ENCODE measurements at places on chromosomes 1 and 21. TPM values are rescaled to one million over a fixed set of nuclear protein-coding genes. Genes with fewer than 3 reads are reported as not detected.

Gene FCER1G
- 61.4 TPM for total RNA-seq

Gene RXRG
- total RNA-seq: 2.1 TPM

Gene ADGRB2
- total RNA-seq: 1.4 TPM

- no peak for DNase-seq
- no peaks in the 10 kb centered on the region for H3K4me1 ChIP-seq
- no peak within 1 kb of the TSS for H3K27ac ChIP-seq
- H3K27me3 ChIP-seq: no peaks in the 10 kb centered on the region
- no peak within 1 kb of the TSS for H3K4me3 ChIP-seq
Observed at GRCh38 chr1:26177182-26177684, at the start of gene CNKSR1. CNKSR1 (plus strand) TSS chr1:26177491; CDS start chr1:26177548, 57 bp downstream.

DNA sequence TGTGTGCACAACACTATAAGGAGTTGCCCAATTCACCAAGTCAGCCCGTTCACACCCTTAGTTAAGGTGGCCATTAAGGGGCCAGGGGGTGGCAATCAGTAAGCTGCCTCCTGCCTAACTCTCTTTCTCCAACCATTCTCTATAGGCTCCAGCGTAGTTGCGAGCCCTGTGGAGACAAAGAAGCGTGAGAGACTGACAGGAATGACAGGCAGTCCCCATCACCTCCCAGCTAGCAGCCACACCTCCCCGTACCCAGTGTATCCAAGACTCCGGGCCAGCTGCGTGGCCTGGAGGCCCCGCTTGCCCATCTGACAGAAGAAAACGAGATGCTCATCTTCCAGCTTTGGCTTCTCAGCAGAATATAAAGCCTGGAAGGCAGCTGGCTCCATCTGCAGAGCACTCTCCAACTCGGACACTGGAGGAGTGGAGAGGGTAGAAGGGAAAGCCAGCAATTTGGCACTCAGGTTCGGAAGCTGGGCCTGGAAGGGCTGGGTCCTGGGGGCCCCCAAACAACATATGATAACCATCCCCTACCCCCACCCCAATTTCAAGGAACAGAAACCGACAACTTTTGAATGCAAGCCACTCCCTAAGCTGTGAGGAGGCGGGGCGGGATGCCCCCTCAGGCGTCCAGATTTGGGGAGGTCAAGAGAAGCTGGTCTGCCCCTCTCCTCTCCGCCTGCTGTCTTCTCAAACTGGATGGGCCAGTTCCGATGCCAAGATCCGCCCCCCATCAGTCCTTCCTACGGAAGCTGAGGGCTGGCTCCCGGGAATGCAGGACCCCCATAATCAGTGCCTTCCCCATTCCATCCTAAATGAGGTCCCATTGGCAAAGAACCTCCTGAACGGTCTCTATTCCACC lies 872 bp downstream of the TSTD1 start:
- H3K36me3 ChIP-seq: peaks cover 36% of the 10 kb centered on the region
- no peak overlapping the region for H3K27ac ChIP-seq
- no peaks in the 10 kb centered on the region for H3K27me3 ChIP-seq
- H3K4me1 ChIP-seq: peaks cover 12% of the 10 kb centered on the region
- DNase-seq: no peak

- DNase-seq: no peak
- no peak overlapping the region for H3K4me3 ChIP-seq
- H3K4me1 ChIP-seq: no peaks in the 10 kb centered on the region
- H3K36me3 ChIP-seq: no peaks in the 10 kb centered on the region
- no peaks in the 10 kb centered on the region for H3K27me3 ChIP-seq
- no peak overlapping the region for H3K27ac ChIP-seq
Observed at GRCh38 chr1:207470927-207471326, 16.8 kb downstream of the CR2 start.

DNA sequence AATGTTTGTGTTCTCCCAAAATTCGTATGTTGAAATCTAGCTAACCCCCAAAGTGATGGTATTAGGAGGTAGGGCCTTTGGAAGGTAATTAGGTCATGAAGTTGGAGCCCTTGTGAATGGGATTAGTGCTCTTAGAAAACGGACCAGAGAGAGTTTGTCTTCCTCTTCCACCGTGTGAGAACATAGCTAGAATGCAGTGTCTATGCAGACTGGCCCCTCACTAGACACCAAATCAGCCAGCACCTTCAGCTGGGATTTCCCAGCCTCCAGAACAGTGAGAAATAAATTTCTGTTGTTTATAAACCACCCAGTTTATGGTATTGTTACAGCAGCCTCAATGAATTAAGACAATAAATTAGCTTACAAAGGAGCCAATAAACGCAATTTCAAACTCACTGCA lies 58.0 kb downstream of the KIAA0319L start:
- no peak for DNase-seq
- H3K27ac ChIP-seq: no peak overlapping the region
- H3K4me3 ChIP-seq: no peak overlapping the region
- H3K27me3 ChIP-seq: no peaks in the 10 kb centered on the region
- no peaks in the 10 kb centered on the region for H3K36me3 ChIP-seq

DNA sequence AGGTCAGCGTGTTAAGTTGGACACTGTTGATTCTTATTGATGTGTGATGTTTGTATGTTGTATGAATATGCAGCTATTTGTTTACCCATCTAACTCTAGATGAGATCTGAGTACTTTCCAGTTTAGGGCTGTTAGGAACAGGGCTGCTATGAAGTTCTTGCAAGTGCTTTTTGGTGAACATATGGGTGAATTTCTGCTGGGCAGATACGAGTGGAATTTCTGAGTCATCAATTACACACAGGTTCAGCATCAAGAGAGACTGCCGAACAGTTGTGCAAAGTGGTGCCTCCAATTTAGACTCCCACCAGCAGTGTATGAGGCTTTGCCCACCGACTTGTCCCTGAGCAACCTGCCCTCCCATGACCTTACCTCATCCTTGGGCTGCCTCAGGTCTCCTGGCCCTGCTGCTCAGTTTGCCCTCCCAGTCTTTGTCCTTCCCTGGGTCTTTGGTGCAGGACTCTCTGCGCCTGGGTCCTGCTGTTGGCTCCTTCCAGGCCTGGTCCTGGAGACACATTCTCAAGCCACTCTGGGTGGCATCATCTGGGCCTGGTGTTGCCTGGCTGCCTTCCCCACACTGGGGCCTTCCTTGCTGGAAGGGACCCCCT lies 343.6 kb downstream of the PTPRU start:
- H3K4me3 ChIP-seq: no peak overlapping the region
- peaks cover 6% of the 10 kb centered on the region for H3K27me3 ChIP-seq
- no peaks in the 10 kb centered on the region for H3K4me1 ChIP-seq
- H3K36me3 ChIP-seq: no peaks in the 10 kb centered on the region

Measured in sigmoid colon (tissue), 7 donors.